ENCODE measurements at places on chromosomes 13 and 19. TPM values are rescaled to one million over a fixed set of nuclear protein-coding genes. Genes with fewer than 3 reads are reported as not detected.

- no peak for DNase-seq
Measured at GRCh38 chr13:46491641-46492040, 61.3 kb upstream of the LRCH1 start.

TPTE2 gene
- polyA plus RNA-seq: 0.27 TPM

DNA sequence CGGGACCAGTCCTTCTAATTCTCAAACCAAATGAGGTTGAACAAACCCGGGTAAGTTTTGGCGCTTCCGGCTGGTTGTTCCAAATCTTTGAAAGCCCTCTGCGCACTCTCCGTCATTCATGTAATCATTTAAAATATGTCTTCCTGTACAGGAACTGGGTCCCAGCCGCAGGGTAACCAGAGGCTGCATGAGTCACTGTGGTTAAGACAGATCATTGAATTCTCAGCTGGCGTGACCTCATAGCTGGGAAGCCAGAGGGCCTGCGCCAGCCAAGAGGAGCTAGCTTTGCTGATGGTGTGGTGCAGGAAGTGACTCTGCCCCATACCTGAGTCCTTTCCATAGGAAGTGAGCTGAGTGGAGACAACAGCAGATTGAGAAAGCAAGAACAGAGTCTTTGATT is 135.2 kb downstream of the TSHZ3 start:
- no peak for DNase-seq

ZIM2 gene
- polyA plus RNA-seq: 3.2 TPM

SCN1B gene
- 1.3 TPM for polyA plus RNA-seq

DNA sequence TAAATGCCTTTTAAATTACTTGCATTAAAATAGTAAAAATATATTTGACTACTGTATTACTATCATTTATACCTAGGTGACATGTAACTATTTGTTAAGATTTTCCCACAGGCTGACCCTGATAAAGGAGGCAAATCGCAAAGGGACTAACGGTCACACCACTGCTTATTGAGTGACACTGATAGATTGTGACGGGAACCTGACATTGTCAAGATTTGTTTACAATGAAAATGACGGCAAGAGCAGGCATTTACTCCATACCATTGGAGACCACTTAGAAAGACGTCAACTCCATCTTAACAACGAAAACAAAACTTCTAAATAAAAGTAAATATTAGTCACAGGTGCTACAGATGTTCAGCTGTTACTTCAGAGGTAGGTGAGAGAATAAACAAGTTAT is 289.0 kb downstream of the DACH1 start:
- DNase-seq: no peak

- DNase-seq: no peak
Measured at GRCh38 chr13:48317511-48318376, 14.2 kb downstream of the RB1 start.

GARIN5B gene
- 0.24 TPM for polyA plus RNA-seq

EXOC3L2 gene
- polyA plus RNA-seq: 12.3 TPM

GRCh38 chr13:28540612-28541011 is 45.7 kb upstream of the FLT1 start:
- no peak for DNase-seq

GRCh38 chr13:23987331-23987894 is 90.1 kb upstream of the C1QTNF9B start:
- no peak for DNase-seq

CEACAM4 gene
- polyA plus RNA-seq: not detected

PALM gene
- polyA plus RNA-seq: 111 TPM

GRCh38 chr19:7149956-7150705 is 80.6 kb downstream of the ZNF557 start:
- no peak for DNase-seq

HIPK4 gene
- not detected for polyA plus RNA-seq

ERICH4 gene
- polyA plus RNA-seq: 4.2 TPM

GRCh38 chr19:3360421-3361383 is 5.7 kb upstream of the NFIC start:
- no peak for DNase-seq

DNA sequence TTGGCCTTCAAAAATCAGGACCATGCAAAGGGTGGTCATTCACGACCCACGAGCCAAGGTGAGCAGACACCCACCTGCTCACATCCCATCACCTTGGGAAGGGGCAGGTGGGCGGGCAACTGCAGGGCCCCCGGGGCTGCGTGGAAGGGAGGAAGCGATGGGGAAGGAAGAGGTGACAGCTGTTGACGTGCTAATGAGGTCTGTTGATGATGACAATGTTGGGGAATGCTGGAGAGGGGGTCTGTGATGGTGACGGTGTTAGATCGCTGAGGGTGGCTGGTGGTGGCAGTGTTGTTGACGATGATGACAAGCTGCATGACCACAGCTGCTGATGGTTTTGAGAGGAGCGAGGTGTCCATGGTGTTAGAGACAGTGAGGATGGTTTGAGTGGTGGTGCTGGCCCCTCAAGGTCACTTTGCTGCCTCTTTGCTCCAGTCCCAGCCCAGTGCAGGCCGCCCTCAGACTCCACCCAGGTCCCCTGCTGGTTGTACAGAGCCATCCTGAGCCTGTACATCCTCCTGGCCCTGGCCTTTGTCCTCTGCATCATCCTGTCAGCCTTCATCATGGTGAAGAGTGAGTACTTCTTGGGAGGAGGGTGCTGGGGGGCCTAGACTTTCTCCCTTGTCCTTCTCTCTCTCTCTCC is 900 bp downstream of the MCEMP1 start:
- no peak for DNase-seq

- DNase-seq: no peak
Measured at GRCh38 chr13:90171649-90172048, 1175.8 kb upstream of the MIR17HG start.

DNA sequence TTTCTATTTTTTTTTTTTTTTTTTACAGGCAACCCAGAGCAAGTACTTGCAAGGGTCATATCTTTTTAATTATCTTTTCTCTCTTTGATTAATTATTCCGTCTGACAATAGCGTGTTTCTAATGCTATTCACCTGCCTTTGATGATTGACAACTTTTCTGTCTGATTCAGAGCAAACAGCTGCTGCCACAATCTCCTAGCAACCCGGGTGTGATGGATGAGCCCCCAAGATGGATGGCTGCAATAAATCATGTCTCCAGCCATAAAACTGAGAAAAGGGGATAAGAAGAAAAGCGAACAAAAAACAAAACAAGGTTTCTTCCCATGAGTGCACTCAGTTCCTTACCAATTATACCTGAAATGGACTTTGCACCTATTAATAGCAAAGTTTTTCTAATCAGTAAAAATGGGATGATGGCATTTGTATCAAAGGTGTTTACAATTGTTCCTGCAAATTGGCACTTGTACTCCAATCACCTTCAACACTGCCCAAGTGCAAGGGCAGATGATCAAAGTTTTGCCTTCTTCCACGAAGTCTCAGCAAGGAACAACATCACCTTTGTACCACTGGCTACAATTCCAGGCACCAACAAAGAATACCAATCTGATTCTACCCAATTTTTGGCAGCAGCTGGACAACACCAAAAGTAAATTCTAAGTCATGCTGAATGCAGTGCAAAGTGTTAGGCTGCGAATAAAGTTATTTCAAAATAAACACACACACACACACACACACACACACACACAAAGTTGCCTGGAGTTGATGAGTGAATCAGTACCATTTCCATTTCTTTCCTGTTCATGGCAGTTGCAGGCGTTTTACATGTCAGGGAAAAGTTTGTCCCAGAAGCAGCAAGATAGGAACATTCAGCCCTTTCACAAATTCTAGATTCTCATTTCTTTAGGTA is 12.0 kb downstream of the TSHZ3 start:
- no peak for DNase-seq

AXL gene
- 37.6 TPM for polyA plus RNA-seq

GRCh38 chr19:37920591-37921450 is 13.8 kb downstream of the SIPA1L3 start:
- no peak for DNase-seq

GRCh38 chr19:30930941-30931706 is 418.1 kb downstream of the TSHZ3 start:
- no peak for DNase-seq

Measured in renal cortex interstitium (tissue), 15 donors.